Activated CD4-positive, alpha-beta memory T cell treated with anti-CD3 and anti-CD28 coated beads for 36 hours (primary cell): ENCODE measurements at places on chromosomes 5 and 9.

GRCh38 chr9:35370241-35370640, 119.7 kb upstream of the RUSC2 start:
- DNase-seq = no peak

DNA sequence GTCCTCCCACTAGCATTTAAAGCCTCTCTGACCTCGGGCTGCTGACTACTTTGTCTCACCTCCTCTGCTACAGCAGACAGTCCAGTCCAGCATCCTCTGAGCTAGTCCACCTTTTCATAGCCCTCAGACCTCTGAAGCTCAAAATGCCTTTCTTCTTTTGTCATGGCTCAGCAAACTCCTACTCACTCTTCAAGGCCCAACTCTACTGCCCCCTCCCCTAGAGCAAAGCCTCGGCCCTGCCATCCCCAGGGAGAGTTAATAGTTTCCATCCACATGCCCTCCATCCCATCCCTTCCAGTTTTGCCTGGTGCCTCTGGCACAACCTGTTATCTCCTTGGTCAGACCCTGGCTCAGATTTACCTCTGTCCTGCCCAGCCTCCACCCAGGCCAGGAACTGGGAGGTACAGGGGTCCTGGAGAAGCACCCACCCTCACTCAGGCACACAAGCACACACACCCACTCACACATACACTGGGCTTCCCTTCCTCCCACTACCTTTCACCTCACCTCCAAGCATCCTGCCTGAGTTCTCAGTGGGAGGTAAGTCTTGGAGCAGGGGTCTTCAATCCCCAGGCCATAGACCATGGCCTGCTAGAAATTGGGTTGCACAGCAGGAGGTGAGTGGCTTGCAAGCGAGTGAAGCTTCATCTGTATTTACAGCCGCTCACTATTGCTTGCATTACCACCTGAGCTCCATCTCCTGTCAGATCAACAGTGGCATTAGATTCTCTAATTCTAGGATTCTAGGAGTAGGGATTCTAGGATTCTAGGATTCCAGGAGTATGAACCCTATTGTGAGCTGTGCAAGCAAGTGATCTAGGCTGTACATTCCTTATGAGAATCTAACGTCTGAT, 18.1 kb downstream of the PDLIM4 start:
- no peak for DNase-seq

GRCh38 chr9:129473523-129474244, 147.2 kb downstream of the C9orf50 start:
- no peak for DNase-seq

DNA sequence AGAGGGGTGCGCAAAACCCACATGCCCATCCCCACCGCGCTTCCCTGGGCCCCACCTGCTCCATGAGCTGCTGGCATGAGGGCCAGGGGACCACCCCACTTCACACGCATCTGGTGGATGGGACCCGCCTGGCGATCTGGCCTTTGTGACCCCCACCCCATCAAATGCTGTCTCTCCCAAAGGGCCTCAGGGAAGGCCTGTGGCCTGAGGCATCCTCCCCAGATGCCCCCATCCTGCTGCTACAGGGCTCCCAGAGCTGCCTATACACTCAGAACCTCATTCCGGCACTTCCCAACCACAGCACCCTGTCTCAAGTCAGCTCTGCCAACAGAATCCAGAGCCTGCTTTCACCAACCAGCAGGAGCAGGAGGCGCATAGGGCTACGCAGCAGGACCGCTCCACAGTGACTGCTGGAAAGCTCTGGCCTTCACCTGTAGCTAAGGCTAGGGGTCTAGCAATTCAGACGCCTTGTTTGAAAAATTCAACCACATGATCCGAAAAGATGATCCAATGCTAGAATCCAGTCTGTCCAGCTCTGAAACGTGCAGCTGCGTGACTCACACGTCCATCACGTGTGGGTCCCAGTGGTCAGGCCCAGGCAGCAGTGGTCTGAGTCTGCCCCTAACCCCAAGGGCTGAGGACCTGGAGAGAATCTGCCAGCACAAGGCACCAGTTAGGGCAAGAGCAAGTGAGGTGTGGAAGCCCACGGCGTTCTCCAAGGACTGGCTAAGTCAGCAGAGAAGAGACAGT, 1.4 kb upstream of the SNAPC4 start:
- DNase-seq = no peak

DNA sequence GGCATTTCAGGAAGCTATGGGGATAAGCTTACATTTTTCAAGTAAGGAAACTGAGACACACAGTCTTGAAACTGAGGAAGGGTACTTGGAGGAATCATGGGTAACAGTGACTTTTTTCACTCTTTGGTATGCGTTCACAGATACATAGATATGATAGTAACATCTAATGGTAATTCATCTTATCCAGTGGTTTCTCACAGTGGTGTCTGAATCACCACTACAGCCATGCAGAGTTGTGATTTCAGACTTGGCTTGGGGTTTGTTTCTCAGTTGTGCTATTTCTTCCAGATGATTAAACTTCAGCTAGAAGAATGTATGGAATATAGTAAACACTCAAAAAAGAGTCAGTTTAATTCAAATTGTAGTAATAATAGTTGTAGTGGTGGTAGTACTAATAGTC, 239.1 kb upstream of the NUDT12 start:
- DNase-seq = no peak

- peak; percentile 79 for DNase-seq
These were observed 5.0 kb upstream of the RNF44 start for GRCh38 chr5:176542135-176542595.

DNA sequence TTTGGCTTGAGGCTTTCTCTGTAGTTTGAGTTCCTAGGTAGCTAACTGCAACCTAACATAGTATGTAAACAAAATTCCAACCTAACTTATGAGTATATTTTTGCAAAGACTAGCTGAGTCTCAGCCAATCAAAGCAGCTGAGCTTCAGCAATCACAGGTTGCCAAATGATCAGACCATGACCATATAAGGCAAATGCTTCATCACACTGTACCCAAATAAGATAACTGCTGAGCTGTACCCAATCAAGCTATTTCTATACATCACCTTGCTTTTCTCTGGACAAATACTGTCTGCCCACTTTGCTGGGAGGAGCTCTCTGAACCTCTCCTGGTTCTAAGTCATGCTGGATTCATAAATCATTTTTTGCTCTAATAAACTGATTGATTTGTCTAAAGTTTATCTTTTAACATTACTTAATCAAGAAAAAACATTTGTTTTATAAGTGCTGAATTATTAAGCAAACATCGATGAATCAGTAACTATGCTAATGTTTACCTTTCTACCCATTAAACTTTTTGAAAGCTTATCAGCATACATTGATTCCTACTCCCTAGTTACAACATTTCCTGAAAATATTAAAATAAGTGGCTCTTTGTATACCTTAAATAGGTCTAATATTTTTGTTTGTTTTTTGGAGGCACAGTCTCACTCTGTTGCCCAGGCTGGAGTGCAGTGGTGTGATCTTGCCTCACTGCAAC, 129.7 kb upstream of the PCA3 start:
- no peak for DNase-seq

GRCh38 chr5:142866563-142867275, 96.5 kb downstream of the ARHGAP26 start:
- DNase-seq = peak; percentile 48

DNA sequence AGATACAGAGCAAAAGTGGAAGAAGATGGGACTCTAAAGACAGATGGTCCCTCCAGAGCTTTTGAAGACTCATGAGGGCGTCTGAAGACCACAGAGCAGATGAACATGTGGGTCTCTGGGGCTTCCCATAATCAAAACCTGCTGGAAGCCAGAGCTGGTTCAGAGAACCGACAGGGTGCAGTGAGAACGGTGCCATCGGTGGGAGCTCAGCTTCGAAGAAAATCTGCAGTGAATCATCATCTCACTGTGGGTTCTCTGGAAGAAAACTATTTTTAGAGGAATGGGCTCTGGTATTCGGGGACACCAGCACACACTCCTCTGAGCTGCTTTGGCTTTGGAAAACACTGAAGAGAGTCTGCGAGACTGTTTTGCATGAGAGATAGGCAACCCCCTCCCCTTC, 222.4 kb upstream of the PANK3 start:
- DNase-seq = peak; percentile 25

DNA sequence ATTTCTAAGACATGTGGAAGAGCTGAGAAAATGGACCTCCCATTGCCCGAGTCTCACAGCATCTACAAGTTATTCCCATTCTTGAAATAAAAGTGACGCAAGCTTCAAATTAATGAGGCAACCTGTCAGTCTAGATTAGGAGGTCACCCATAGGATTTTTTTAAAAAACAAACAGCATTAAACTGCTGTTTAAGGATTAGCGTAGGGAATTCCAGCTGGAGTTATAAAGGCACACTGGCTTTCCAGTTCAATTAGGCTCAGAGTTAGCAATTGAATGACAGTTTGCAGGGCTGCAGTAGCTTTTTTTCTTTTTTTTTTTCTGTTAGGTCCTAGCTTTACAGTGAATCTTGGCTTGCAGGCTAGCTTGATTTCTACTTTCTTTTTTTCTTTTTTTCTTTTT, 16.2 kb downstream of the PRKACG start:
- no peak for DNase-seq

- no peak for DNase-seq
These were observed 38.7 kb downstream of the KCTD16 start for GRCh38 chr5:144209361-144209760.

DNA sequence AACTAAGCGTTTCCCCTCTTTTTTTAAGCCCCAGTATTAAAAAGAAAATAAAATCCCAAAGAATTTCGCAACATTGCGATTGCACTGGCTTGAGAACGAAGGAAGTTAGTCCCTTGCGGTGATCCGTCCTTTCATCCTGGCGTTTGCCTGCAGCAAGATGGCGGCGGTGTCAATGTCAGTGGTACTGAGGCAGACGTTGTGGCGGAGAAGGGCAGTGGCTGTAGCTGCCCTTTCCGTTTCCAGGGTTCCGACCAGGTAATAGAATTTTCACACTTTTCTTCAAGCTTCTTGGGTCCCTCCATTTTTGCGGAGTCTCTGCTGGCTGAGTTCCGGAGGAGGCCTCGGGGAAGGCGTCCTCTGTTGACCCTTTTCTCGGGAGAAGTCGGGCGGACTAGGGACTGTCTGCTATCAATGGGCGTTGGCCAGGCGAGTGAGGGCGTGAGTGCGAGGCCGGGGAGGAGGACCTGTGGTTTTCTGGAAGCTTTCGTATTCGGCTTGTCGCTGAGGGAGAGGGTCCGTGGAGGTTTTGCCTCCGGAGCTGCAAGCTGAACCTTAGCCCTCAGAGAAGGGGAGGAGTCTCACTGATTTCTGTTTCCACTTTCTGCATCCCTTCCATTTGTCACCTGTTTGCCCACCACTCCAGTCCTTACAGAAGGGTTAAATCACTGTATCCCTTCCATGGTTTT, at the start of gene NDUFS4:
NDUFS4 (plus strand) TSS at position 134 of the 686 bp plus-strand sequence; CDS start at position 158, 24 bp downstream.
- DNase-seq = peak; percentile 89
